ENCODE measurements at places on chromosomes 6 and 20. TPM values are rescaled to one million over a fixed set of nuclear protein-coding genes. Genes with fewer than 3 reads are reported as not detected.

The HLA-DQA1 gene
- total RNA-seq, result 7.4 TPM

The GUCA1A gene
- not detected for total RNA-seq

The GMDS gene
- total RNA-seq, result 47.9 TPM

The PAK5 gene
- total RNA-seq, result 0.04 TPM

The SIRPD gene
- not detected for total RNA-seq

DNA sequence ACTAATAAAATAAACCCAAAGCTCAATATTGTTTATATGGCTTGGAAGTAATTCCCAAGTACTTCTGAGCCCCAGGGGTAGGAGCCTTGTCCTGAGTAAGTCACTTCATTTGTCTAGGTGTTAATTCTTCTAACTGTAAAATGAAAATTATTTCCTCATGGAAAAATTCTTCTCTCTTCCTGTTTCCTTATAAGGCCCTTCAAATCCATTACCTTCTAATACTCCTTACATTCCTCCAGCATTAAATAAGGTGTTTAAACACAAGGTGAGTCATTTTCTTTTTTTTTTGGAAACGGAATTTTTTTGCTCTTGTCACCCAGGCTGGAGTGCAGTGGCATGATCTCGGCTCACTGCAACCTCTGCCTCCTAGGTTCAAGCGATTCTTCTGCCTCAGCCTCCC lies 41.9 kb downstream of the PRR18 start:
- no peak for DNase-seq

DNA sequence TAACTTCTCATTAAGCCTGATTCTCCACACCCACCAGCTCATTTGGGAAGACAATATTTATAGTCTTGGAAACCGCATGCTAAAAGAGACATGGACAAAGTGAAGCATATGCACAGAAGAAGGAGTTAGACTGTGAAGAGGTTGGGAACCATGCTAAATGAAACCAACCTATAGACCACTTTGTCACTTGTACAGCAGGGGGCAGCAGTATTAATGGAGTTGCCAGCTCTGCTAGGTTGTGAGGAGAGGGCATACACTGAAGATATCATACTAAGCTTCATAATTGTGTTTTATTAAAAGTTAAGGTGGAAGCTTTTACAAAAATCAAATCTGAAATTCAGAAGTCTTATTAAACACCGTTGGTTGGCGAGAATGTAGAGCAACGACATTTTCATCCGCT lies 38.3 kb upstream of the HMGCLL1 start:
- DNase-seq, result no peak

- DNase-seq, result no peak
Measured at GRCh38 chr20:58481481-58482021, 33.6 kb downstream of the APCDD1L start.

DNA sequence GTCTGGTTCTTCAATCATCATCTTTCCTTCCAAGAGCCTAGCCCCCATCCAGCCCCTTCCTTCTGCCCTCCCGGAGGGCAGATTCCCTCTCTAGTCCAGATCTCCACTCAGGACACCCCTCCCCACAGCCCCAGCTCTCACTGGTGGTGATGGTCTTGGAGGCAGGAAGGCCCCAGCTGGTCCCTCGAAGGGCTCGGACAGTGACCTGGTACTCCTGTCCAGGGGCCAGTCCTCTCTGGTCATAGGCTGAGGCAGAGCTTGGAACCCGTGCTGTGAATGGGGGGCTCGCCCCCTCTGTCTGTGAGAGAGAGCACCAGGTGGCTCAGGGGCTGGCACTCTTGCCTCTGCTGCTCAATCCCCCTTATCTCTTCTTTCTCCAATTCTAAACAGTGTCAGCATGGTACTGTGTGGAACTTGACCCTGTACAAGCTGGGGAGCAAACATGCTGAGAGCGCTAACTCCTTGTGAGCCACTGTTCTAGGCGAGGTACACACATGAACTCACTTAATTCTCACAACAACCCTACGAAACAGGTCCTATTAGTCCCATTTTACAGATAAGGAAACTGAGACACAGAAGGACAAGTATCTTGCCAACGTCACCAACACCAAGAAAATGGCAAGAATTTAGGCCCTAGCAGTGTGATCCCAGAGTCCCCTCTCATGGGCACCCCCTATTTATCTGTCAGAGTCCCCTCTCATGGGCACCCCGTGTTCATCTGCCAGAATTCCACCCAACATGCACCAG lies 19.9 kb downstream of the TNXB start:
- no peak for DNase-seq
